Activated CD8-positive, alpha-beta memory T cell treated with anti-CD3 and anti-CD28 coated beads for 48 hours (primary cell): ENCODE measurements at places on chromosomes 1 and 21.

- DNase-seq: no peak
Measured at GRCh38 chr1:155077758-155078445, 735 bp upstream of the EFNA3 start.

DNA sequence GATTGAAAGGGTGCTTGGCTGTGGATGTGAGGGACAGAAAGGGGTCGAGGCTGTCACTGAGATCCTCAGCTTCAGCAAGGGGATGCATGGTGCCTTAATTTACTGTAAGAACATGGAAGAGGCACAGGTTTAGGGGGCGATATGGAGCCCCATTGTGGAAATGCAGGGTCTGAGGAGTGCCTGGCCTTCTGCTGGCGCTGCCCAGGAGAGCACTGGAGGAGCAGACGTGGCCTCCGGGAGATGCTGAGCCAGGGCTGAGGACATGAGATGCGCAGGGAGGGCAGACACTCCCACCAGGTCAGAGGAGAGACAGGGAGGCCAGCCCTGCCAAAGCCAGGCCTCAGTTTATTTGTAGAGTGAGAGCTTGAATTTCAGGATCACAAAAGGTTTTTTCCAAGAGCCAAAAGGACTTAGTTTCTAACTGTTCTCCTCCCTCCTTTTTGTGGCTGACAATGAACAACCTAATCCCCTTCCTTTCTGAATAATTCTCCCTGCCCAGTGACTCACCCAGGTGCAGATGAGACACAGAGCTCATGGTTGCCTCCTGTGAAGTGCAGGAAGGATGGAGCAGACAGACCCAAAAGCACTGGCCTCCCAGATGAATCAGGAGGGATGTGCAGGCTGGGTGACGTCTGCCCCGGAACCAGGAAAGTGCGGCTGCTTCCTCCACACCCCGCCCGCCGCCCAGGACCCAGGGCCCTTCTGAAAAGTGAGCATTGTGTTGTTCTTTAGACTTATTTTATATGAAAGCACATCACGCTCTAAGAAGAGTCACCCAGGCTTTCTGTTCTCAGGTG, 73.0 kb upstream of the TMPRSS2 start:
- DNase-seq: no peak

- no peak for DNase-seq
Measured at GRCh38 chr1:35777109-35777508, 7.3 kb upstream of the CLSPN start.

- DNase-seq: no peak
Measured at GRCh38 chr1:5311634-5312292, 657.4 kb downstream of the AJAP1 start.

- peak; percentile 9 for DNase-seq
Measured at GRCh38 chr1:192445839-192446489, 129.2 kb downstream of the RGS21 start.
